HCT116 (cell line): ENCODE measurements at places on chromosomes 2 and 18.

DNA sequence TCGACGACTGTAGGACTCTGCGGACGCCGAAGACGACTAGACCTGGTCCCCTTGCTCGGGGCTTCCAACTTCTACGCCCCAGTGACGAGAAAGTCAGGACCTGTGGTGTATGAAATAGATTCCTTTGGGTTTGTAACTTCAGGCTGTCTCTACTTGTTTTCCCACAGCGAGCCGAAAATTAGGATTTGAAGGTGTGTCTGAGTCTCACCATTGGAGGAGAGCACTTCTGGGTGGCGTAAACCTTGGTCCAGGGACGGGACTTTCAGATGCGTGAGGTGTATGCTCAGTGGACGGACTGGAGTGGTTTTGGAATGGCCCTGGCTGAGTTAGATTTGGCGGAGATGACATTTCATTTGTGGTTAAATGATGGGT, 1.3 kb downstream of the BIRC6 start:
- DNase-seq, result peak; percentile 6

DNA sequence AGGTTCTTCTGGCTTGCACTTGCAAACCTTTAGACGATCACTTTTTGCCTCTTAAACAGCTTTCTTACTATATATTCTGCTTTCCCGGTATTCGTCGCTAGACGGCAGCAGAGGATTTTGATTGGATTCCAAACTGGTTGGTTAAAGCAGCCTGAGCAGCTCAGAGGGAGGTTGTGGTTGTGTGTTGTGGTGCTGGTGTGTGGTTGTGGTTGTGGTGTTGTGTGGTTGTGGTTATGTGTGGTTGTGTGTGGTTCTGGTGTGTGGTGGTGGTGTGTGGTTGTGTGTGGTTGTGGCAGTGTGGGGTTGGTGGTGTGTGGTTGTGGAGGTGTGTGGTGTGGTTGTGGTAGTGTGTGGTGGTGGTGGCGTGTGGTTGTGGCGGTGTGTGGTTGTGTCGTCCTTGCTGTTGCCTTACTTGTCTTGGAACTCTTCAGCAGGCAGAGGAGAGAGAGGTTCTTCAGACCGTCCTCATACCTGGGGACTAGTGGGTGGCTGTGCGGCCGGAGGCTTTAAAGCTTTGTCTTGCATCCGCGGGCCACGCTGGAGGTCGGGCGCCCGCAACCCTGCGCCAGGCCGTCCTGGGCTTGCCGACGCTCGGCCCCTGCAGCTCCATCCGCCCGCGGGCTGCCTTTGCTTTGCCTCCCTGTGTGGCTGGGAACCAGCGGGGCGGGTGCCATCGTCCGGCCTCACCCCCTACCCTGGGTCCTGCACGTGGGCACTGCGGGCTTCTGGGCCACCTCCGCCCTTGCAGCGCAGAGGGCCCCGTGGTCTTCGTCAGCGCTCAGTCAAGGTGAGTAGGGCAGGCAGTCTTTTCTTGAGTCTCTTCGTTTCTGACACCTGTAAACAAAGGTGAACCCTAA, 190.8 kb downstream of the ARHGAP28 start:
- DNase-seq, result no peak

DNA sequence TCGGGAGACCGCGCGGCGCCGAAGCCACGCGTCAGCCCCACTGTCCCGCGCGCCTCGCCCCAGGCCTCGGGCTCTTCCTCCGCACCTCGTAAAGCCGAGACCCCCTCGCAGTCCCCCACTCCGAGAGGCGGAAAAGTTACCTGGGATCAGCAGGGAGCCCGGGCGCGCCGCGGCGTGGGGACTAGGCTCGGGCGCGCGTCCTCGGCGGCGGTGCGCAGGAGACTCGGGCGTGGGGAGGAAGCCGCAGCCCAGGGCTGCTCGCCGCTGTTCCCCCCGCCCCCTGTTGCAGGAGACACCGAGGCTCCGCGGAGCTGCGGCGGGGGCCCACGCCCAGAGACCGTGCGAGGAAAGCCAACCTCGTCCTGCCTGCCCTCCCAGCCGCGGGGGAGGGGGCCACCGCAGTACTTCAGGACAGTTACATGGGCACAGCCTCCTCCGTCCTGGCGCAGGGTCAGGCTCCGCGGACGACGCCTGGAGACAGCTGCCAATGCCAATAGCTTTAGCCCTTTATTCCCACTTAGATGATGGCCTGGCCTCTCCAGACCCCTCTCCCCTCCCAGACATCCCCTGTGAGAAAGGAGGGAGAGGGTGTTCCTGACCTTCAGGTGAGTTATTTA, at the start of gene EPB41L3:
TSS of gene EPB41L3 (minus strand) at position 225 of the 617 bp plus-strand sequence. CDS start 54,814 bp downstream, outside the sequence.
- DNase-seq, result no peak

DNA sequence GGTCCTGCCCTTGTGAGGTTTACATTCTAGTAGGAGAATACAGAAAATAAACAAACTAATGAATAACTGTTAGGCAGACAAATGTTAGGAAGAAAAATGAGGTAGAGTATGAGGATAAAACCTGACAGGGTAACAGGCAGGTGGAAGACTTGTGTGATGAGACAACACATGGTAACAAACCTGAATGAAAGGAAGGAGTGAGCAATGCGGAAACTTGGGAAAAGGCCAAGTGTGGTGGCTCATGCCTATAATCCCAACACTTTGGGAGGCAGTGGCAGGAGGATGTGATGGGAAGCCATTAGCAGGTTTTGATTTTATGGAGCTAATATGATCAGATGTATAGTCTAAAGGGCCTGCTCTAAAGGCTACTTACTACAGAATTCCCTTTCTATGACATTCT, 74.2 kb downstream of the INO80D start:
- peak; percentile 4 for DNase-seq

DNA sequence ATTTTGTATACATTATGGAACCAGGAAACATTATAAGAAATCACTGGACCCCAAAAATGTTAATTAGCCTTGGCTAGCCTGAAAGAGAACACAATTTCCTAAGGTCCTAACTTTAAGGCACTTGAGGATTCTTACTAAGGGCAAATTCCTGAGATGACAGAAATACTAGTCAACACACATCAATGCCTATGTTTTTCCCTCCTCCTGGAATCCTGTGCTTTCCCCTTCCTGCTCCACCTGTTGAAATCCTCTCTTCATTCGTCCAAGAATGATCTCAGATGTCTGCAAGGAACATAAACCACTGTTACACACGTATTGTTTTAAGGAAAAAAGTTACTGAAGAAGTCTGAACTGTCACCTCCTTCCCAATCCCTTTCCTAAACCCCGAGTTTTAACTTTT, 21.2 kb upstream of the DARS1 start:
- DNase-seq, result no peak
